ENCODE measurements at places on chromosomes 7 and 10.
A peak's percentile ranks its signal among the peaks of the same experiment; 100 is the strongest.

DNA sequence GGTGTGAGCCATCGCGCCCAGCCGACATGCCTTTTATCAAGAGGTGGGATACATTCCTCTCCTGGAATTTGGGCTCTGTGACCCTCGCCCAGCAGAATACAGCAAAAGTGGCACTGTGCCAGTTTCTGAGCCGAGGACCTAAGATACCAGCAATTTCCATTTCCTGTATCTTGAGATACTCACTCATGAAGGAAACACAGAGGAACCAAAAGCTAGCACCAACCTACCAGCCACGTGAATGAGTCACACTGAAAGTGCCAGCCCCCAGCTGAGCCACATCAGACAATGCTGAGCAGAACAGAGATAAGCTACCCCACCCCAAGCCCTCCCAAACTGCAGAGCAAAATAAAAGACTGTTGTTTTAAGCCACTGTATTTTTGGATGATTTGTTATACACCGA, 56.3 kb downstream of the CACUL1 start:
- no peak for DNase-seq

DNA sequence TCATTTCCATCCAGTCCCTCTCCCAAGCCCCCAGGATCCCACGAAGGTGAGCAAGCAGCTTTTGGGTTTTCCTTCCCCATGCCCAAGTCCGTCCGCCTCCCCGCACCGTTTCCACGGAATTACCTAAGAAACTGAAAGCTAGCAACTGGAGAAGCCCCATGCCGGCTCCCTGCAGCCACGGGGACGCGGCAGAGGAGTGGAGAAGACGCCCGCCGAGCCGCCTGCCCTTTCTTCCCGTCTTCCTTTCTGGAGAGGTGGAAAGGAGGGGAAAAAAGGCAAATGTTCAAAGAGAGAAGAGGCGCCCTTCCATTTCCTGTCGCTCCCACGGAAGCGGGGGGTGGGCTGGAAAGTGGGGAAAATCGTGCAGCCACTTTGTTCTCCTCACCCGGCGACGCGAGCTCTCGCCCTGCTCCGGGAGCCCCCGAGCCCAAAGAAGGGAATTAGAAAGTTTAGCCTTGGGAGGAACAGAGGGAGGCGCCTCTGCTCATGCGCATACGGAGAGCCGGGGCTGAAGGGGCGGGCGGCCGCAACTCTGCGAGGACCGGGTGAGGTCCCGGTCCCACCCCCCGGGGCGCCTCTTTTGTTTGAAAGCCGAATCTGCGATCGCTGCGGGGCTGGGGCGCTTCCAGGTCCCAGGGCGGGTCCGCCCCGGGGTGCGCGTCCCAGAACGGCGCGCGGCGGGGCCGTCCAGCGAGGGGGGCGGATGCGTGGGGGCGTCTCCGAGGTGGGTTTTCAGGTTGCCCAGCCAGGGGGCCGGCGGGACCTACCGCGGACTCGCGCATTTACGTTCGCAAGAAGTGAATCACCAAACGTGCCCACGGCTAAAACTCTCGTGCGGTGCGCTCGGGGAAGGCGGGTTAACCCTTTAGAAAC, at the start of gene LAMB1:
Gene LAMB1, minus strand, starts transcription at position 436 of the 873 bp plus-strand sequence. Its CDS starts 276 bp downstream, at position 160.
- peak; percentile 30 for DNase-seq

DNA sequence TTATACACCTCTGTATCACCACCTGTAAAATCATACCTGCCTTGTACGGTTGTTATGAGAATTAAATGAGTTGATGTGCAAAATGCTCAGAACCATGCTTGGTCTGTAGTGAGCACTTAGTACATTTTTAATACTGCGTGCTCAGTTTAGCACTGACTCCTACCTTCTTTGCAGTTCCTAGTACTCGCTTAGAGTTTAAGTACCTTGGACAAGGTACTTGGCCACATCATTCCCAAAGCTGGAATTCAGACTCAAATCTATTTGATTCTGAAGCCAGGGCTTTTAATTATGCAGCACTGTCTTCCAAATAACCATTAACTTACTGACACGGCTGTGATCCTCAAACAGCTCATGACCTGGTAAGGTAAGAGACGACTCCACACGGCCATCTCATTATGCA, 100.0 kb upstream of the AGK start:
- DNase-seq, result no peak

DNA sequence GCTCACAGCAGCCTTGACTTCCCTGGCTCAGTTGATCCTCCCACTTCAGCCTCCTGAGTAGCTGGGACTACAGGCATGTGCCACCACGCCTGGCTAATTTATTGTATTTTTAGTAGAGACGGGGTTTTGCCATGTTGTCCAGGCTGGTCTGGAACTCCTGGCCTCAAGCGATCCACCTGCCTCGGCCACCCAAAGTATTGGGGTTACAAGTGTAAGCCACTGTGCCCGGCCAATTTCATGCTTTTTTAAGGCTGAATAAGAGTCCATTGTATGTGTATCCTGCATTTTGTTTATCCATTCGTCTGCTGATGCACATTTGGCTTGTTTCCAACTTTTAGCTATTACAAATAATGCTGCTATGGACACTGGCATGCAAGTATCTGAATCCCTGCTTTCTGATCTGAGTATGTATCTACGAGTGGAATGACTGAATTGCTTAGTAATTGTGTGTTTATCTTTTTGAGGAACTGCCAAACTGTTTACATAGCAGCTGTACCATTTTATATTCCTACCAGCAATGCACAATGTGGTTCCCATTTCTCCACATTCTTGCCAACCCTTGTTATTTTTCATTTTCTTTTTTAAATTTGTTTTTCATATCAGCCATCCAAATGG, 37.3 kb upstream of the TPST1 start:
- no peak for DNase-seq

DNA sequence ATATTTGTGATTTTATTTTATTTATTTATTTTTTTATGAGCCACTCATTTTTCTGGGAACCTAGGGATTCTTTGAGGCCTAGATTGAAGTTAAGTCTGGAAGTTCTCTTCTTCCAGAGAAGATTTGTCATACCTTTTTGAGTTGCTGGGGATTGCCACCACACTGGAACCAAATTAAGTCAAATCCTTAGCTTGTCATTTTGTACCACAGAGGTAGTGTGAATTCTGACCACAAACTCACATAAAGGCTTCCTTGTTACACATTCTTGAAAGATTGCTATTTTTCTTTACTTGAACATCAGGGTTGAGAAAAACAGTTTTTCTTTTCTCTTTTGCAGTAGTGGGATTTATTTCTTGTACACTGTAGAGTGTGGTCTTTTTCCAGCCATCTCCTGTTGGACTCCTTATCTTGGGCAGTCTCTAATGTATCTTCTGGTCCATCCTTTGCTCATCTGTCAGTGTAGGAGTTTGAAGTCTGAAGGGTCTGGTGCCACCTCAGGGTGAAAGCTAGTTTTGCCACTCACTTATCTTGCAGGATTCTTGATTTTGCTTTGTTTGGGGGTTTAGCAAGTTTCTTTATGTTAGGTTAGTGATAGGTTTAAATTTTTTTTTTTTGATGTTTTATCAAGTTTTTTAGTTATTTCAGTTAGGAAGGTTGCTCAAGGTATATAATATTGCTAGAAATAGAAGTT, 24.8 kb downstream of the PCBD1 start:
- DNase-seq, result no peak

DNA sequence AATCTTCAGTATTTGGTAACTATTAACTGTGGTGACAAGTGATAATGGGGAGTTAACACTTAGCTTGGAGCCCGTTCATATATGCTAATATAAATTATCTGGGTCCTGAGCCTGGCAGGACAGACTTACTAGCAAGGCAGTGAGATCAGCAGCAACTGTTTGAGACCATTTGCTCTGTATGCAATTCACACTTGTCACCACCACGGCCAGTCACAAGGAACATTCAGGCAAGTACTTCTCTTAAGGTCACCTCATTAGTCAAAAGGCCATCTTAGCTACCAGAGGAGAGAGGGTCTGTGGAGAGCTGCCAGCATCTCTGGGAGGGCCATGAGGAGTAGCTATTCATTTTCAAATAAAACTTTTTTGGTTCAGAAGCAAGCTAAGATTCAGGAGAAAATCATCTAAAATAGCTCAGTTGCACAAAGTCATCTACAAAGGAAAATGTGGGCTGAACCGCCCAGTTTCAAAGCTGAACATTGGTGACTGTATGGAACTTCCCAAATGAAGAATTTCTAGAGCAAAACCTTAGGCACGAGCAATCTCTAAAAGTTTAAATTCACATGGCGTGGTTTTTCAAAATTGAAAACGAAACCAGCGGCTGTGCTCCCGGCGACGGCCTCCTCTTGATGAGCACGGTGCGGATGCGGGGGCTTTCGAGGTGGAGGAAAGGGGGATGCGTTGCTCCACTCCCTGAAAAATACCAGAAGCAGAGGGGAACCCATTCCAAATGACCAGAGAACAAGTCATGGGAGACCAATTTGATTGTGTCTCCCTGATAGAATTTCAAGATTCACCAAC, 233.5 kb upstream of the MGMT start:
- no peak for DNase-seq

- DNase-seq, result no peak
These were observed 450.7 kb downstream of the KCNMA1 start for GRCh38 chr10:77186936-77187335.

DNA sequence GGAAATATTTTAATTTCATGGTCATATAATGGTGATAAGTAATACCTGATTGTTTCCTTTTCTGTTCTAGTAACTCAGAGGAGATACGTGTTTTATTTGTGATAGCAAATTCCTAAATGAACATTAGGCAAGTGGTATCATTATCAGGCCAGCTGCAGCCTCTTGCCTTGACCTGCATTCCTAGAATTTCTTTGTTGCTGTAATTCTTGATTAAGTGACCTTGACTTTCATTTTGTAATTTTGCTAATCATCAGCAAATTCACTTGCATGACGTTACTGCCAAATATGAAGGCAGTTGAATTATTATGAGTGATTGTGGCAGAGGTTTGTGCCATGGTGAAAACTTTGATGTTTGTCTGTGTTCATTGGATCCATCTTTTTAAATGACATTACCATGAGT, 5.6 kb upstream of the AS3MT start:
- no peak for DNase-seq

- no peak for DNase-seq
These were observed 21.2 kb upstream of the ANLN start for GRCh38 chr7:36368496-36368895.

GRCh38 chr10:126130271-126130710, 233.9 kb downstream of the FANK1 start:
- no peak for DNase-seq

DNA sequence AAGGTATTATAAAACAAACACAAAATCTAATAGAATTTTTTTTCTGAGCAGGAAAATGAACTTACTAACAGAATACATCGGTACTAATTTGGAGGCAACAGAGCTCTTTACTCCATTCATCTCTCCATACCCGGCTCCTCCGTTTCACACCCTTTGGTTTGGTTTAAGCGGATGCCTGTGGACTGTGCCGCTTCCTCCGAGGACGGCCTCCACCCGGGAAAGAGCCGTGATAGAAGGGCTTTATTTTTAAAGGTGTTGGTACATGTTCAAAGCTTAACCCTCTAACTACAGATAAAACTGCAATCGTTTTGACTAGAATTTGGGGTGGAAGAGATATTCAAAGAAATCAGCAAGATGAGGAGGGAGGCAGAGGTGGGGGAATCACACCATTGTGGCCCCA, 1.9 kb downstream of the VIPR2 start:
- DNase-seq, result no peak

DNA sequence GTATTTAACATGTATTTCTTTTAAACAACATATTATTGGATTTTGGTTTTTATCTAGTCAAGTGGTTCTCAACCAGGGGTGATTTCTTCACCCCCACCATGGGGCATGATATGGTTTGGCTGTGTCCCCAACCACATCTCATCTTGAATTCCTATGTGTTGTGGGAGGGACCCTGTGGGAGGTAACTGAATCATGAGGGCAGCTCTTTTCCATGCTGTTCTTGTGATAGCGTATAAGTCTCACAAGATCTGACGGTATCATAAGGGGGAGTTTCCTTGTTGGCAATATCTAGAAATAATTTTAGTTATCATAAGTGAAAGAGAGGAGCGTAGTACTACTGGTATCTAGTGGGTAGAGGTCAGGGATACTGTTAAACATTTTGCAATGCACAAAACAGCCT, 37.6 kb downstream of the TMEM168 start:
- no peak for DNase-seq

- no peak for DNase-seq
These were observed 2.1 kb upstream of the FLNC start for GRCh38 chr7:128827971-128828711.

- DNase-seq, result no peak
These were observed 54.8 kb downstream of the GPR141 start for GRCh38 chr7:37738321-37738720.

- peak; percentile 51 for DNase-seq
These were observed 13.7 kb downstream of the HTRA1 start for GRCh38 chr10:122475100-122475499.

DNA sequence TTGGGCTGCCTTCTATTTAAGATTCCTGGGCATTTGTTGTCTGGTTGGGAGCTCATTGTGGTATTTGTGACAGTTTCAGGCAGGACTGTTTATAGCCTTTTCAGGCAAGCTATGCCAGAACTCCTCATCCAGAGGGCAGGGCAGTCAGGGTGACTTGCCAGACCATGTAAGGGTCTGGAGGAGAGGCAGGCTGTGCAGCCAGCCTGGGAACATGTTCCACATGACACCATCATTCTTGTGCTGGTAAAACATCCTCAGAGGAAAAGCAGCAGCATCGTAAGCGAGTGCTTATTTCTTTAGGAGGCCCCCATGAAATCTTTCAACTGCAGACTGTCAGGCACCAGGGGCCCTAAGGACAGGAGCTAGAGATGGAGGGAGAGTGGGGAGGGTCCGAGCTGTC, 44.0 kb upstream of the SORBS1 start:
- DNase-seq, result no peak

DNA sequence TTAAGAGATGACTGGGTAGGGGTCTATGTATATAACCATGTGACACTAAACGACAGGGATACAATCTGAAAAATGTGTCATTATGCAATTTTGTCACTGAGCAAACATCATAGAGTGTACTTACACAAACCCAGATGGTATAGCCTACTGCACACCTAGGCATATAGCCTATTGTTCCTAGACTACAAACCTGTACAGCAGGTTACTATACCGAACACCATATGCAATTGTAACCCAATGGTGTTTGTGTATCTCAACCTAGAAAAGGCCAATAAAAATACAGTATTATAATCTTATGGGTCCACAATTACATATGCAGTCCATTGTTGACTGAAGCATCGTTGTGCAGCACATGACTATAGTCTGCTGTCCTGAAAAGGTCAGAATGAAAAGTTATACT, 22.9 kb downstream of the STRIP2 start:
- DNase-seq, result no peak

DNA sequence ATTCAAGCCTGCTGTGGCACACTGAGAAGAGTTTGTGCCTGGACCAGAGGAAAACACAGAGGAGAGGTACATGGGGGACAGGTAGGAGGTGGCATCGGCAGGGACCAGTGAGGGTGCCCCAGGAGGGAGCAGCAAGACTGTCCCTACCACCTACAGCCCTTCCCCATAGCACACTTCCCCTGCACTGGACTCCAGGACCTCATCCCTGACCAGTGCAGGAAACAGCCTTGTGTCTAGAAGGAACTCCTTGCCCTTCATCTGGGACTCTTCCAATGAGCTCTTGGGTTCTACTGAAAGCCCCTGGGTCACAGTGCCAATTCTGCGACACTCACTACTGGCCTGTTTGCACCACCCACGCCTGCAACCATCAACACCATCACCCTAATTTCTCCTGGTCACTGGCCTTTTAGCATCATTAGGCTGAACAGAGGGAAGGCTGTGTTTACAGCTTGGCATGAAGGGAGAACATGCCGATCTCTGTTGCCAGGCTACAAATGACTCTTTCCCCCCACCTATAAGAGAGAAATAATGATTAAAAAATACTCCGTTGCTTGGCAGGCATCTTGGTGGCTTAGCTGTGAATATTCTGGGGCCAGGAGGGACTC, 371.9 kb upstream of the ZMIZ1 start:
- DNase-seq, result no peak

- no peak for DNase-seq
These were observed 17.0 kb downstream of the UPF2 start for GRCh38 chr10:12025591-12025990.

- DNase-seq, result no peak
These were observed 275.4 kb upstream of the PFKP start for GRCh38 chr10:2791774-2792443.
